ENCODE measurements at places on chromosomes 16 and 17.

GRCh38 chr17:27333410-27333980, 39.6 kb downstream of the WSB1 start:
- no peak for DNase-seq

DNA sequence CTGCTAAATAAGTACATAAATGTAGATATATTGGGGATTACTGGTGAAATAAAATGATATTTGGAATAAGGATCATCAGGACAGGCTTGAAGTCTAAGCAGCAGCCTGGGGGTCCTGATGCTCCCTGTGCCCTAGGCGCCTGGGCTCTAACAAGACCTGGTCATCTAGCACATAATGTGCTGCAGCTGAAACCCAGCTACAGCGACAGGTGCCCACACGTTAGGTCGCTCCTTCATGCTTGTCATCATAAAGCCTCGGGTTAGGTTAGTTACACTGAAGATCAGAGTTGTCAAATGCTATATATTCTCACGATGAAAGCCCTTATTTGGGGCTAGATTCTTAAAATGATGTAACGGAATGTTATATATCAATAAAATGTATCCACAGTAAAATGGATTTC, 11.5 kb downstream of the NARF start:
- DNase-seq, result no peak

DNA sequence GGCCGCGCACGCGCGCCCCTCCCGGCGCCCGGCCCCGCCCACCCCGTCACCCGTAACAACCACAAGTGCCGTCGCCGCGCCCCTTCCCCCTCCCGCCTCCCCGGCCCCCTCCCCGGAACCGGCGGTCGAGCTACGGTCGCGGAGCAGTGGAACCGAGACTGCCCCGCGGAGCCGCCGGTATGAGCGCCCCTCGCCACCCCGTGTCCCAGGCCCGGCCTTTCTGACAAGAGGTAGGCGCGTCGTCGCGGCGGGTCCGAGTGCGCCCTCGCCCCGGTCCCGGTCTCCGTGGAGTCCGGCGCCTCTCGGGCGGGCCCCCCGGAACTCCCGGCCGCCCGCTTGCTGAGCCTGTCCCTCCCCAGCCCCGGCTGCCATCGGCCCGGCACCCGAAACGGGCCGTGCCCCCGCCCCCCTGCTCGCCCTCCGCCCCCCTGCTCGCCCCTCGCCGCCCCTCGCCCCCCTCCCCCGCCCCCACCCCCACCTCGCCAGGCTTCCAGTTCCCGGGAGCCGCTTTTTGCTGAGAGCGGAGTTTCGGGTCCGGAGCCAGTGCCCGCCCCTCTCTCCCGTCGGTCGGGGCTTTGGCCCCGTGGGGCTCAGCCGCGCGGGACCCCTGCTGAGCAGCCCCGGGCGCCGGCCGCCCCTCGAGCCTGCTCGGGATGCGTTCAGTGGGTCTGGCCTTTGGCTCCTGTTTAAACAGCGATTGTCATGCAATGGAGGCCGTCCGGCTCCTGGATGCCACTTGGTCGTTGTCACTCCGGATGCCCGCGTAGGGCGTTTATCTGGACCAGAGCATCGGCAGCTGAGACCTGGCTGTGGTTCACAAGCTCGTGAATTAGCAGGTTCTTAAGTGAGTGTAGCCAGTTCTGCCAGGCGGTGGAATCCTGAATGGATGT, at the start of gene SEC14L1:
Gene SEC14L1, plus strand, starts transcription at position 92 of the 890 bp plus-strand sequence. CDS start 2,628 bp downstream, outside the sequence.
- DNase-seq, result no peak

DNA sequence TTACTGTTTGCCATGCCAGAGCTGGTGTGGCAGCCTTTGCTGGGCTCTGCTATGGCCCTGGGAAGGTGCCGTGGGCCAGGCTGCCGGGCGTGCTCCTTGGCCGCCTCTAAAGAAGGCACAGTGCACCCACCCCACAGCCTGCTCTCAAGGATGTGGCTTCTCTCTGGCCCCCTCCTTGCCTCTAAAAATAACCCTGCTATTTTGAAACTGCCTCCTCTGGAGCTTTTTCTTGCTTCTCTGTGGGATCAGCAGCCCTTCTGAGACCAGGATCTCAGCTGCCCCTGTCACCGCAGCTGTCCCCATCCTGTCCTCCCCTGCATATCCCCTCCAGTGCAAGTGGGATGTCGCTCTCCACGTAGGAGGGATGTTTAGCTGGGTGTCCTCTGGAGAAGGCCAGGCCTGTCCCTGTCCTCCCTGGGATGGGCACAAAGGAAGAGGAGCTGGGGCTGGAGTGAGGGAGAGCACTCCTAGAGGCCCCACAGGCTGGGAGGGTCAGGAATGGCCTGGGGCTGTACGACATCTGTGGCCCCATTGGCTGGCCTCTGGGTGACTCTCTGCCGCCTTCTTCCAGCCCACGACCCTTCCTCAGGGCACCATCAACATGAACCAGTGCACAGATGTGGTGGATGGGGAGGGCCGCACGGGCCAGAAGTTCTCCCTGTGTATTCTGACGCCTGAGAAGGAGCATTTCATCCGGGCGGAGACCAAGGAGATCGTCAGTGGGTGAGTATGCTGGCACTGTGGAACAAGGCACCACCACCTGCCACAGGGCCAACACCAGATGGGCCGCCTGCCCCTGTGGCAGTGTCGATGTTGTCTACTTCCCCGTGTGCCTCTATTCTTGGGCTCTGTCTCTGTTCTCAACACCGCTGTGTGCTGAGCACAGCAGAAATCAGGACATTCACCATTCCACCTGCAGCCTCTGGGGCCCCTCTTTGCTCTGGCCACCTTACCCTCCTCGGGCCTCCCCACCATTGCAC, 79.7 kb downstream of the PLD6 start:
- DNase-seq, result no peak

- DNase-seq, result no peak
Observed at GRCh38 chr16:84091460-84091859, 25.3 kb downstream of the MBTPS1 start.

- DNase-seq, result no peak
Observed at GRCh38 chr17:14950216-14950615, 314.9 kb downstream of the PMP22 start.

GRCh38 chr17:45759761-45760160, 24.4 kb upstream of the CRHR1 start:
- DNase-seq, result no peak

DNA sequence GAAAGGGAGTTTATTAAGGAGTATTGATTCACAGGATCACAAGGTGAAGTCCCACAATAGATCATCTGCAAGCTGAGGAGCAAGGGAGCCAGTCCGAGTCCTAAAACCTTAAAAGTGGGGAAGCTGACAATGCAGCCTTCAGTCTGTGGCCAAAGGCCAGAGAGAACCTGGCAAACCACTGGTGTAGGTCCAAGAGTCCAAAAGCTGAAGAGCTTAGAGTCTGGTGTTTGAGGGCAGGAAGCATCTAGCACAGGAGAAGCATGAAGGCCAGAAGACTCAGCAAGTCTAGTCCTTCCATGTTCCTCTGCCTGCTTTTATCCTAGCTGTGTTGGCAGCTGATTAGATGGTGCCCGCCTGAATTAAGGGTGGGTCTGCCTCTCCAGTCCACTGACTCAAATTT, 193.0 kb downstream of the KIF2B start:
- DNase-seq, result no peak

DNA sequence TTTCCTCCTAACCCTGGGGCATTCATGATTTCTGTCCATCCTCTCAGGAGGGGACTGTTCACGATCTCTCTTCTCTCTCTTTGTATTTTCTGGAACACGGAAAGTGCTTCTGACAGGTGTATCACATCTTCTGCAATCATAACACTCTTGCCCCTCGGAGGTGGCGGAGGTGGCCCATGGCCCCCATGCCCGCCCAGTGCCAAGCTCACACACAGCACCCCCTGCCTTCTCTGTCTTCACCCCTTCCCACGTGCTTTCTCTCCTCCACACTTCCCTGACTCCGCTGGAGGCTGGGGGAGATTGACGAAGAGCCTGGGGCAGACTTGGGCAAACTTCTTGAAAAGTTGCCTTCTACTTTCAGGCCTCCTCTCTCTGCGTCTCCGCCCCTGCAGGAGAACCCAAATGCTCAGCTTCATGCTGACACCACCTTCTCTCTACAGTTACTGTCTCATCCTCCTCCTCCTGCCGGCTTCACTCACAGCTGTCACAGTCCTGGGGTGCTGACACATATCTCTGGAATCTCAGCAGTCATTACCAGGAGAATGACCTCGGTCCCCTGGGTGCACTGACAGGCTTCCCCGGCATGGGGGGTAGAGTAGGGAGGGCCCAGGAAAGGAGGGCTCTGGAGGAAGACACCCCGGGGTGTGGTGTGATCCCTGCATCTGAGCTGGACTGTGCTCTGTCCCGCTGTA, 127.1 kb downstream of the ENGASE start:
- no peak for DNase-seq

- no peak for DNase-seq
Observed at GRCh38 chr17:35104844-35105450, 14.7 kb downstream of the RAD51D start.

- DNase-seq, result no peak
Observed at GRCh38 chr17:30808785-30809286, 15.7 kb downstream of the CRLF3 start.

- no peak for DNase-seq
Observed at GRCh38 chr17:27320222-27320560, 26.3 kb downstream of the WSB1 start.

DNA sequence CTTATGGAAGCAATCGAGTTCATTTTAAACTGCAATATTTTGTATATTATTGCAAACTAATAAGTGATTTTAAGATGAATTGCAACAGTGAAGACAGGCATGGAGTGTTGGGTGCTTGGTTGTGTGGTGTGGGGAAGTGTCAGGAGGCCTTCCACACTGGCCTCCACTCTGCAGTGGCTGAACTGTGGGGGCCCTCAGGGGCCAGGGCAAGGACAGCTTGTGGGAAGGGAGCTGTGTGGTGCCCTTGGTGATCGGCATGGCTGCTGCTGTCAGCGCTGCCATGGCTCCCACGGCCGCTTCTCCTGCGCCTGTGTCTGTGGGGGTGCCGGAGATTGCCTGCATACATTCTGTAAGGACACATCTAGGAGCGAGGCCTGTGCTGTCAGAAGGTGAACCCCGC, 19.2 kb downstream of the TCF25 start:
- DNase-seq, result no peak

DNA sequence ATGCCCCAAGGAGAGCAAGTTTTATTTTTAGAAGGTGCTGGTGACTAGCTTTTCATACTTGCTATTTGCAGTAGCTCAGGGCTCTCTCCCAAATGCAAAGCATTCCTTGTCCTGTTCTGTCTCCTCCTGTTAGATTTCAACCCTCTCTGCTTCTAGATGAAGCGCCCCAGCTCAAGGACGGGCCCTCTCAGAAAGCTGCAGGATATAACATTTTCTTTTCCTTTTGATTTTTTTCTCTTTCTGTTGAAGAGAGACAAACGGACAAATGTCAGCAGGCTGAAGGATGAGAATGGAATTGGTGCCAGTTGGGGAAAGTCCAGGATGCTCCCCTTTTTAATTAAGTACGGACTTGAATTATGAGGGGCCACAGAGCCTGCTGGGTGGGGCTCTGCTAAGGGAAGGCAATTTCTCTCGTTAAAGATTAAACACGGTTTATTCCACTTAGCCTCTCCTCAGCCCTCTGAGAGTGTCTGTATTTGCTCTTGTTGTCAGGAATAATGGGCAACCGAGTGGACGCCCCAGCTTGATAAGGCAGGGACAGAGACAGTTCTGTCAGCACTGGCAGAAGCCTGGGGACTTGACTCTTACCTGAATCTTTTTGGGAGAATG, 6.2 kb upstream of the ETV4 start:
- DNase-seq, result no peak

DNA sequence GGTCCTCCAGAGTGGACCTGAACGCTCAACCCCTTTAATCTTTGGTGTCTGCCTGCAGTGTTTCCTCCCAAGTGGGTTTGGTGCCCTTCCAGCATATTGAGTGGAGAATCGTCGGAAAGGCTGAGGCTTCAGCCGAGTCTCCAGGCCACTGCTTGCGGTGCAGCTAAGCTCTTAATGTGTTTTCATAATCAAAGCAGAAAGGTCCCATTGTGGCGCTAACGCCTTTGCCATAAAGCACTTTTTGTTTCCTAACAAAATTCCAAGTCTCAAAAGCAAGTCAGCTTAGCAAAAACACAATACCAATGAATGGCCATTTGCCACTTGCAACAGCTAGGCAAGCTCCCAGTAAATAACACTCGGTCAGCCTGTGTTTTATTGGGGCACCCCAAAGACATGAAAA, 57.6 kb downstream of the KSR1 start:
- DNase-seq, result no peak

DNA sequence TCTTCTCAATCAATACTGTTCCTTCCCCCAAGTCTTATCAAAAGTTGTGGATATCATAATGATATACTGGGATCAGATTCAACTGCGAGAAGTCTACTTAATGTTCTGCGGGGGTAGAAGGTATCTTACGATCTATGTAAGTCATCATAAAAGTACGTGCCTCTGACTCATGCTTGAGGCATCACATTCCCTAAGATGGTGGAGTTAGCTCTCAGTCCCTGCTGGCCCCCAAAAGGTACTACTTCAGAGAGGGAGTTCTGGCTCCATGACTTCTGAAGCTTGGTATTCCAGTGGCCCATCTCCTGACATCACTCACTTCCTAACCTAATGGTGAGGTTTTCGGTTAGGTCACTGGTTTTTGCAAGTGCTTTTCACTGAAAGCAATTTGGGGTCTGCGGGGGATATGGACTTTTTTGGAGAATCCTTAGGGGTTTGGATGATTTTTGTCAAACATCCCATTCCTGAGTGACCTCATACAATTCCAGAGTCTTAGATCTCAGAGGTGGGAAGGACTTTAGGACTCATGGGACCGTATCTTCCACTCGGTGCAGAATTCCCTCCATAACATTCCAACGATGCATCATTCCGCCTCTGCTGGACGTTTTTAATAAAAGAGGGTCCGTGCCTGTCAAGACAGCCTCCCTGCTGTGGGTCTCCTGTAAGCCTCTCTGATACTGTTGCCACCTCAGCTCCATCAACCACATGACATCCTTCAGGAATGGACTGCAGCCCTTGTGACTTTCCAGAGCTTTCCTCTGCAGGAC, 74.3 kb downstream of the DYNLRB2 start:
- DNase-seq, result no peak

DNA sequence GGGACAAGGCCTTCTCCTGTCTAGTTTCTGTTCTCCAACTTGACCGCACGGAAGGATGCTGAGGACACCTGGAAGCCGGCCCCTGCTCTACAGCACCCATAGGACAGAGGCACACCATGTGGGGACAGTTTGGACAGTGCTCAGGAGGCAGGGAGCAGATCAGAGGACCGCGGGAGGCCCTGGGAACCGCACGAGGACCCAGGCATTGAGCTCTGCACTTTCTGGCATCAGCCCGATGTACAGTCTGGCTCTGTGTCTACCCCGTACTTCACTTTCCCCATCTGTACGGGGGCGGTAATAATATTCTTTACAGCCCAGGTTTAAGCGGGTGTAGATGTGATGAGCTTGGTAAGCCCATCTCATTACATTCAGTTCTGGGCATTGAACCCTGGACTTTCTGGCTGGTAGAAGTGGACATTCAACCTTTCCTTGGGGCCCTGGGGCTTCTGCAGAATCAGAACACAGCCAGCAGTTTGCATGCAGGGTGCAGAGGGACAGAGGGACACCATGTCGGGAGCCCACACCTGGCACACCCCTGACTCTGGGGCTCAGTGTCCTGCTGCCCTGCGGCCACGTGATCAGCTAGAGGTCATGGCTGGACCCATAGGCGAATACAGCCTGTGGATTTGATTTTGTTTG, 258.7 kb downstream of the SEC14L1 start:
- DNase-seq, result no peak

GRCh38 chr16:2478279-2478678, 3.4 kb downstream of the TBC1D24 start:
- DNase-seq, result no peak

GRCh38 chr17:17801800-17802481, 34.8 kb downstream of the SREBF1 start:
- DNase-seq, result no peak

GRCh38 chr17:35768797-35769196, 8.1 kb downstream of the C17orf50 start:
- DNase-seq, result no peak

GRCh38 chr17:28405632-28406472, at the start of gene SLC46A1:
SLC46A1 (minus strand) TSS chr17:28406212; CDS start chr17:28406114, 98 bp downstream.
- no peak for DNase-seq

Measured in stimulated activated CD4-positive, alpha-beta T cell treated with anti-CD3 and anti-CD28 coated beads, Interleukin-12 subunit alpha, Interleukin-12 subunit beta, amount 100 ng/mL, for 24 hours (primary cell).